HL-60 (cell line): ENCODE measurements at places on chromosomes 7 and 10.

DNA sequence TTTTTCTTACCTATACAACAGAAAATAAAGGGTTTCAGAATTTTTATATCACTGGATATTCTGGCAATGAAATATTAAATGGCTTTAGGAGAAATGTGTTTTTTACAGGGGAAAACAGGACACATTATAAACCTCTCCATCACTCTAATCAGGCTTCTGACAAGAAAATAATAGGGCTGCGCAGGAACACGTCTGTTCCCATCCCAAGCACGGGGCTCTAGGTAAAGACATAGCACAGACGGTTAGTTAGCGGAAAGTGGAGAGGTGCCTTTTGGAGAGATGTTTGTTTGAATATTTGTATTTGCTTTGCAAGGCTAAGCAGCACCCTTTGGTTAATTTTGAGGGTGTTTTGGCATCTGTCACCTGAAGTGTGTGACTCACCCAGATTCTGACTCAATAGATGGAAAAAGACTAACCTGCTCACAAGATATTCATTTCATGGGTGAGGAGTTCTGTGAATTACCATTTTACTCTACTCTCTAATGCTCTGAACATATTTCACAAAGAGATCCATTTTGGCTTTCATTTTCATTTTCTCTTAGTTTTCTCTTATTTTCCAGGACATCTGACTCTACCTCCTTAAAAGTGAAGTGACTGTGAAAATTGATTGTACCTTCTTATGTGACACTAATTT lies 174.5 kb upstream of the AKR1E2 start:
- DNase-seq: no peak

DNA sequence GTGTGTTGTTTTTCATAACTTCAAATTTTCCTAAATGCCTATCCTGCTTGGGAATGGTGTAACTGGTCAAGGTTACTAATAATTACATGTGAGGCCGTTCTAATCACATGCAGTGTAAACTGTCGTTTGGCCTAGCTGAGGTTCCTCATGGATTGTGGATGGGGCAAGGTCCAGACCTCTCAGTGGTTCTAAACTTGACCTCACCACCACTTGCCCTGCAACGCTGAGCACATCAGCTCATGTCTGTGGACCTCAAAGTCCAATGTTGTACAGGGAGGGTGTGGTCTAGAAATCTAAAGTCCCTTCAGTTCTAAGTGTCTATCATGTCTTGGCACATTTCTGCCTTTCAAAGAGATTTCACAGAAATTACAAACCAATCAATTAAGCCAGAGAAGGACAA lies 15.6 kb downstream of the RBP3 start:
- DNase-seq: no peak

GRCh38 chr10:52216852-52217251 lies 97.2 kb upstream of the DKK1 start:
- no peak for DNase-seq

GRCh38 chr10:129833994-129834739 lies 129.9 kb downstream of the EBF3 start:
- no peak for DNase-seq

- DNase-seq: no peak
Observed at GRCh38 chr7:155375337-155376277, 77.9 kb downstream of the INSIG1 start.

GRCh38 chr10:91418416-91418815 lies 8.3 kb downstream of the HECTD2 start:
- DNase-seq: no peak

- no peak for DNase-seq
Observed at GRCh38 chr7:109660401-109660800, 1090.7 kb downstream of the DNAJB9 start.

- no peak for DNase-seq
Observed at GRCh38 chr7:22429386-22429785, 70.6 kb downstream of the STEAP1B start.

DNA sequence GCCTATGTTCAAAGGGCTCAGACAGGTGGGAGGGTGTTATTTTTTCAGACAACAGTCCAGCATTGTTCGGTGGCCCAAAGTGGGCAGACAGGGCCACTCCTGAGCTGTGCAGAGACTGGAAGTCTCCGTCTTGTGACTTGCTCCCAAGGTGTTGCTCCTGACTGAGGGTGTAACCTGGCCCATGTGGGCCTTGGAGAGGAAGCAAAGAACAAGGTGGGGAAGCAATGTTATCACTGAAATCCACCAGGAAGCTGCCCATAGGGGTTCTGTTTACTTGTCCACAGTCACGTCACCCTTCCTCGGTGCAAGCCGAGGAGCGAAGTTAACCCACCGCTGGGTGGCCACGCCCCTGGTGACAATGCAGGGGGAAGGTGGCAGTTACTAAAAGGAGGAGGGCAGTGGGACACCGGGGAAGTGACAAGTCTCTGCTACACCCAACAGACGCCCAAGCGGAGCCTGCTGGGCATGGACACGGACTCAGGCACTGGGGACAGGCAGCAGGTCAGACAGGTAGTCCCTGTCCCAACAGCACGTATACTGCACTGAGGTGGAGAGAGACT lies 311.6 kb upstream of the MKI67 start:
- DNase-seq: no peak
